ENCODE measurements at places on chromosomes 5 and 9. TPM values are rescaled to one million over a fixed set of nuclear protein-coding genes. Genes with fewer than 3 reads are reported as not detected.

The TNFSF8 gene
- total RNA-seq: not detected

The ARHGEF37 gene
- 1.9 TPM for total RNA-seq

The TEK gene
- total RNA-seq: 0.05 TPM

The CTNND2 gene
- total RNA-seq: not detected

The BTNL8 gene
- not detected for total RNA-seq

The SLCO6A1 gene
- total RNA-seq: not detected

The STRBP gene
- total RNA-seq: 13.4 TPM

The OLFM1 gene
- total RNA-seq: 8.5 TPM

The EPB41L4A gene
- 2.3 TPM for total RNA-seq

The MEF2C gene
- not detected for total RNA-seq

The RETREG1 gene
- 3.3 TPM for total RNA-seq

The WDR31 gene
- total RNA-seq: 1.1 TPM

The NKD2 gene
- 22.6 TPM for total RNA-seq

The TERT gene
- total RNA-seq: 2.6 TPM

The CYSRT1 gene
- 5.1 TPM for total RNA-seq

The IRX1 gene
- total RNA-seq: not detected

The CATSPER3 gene
- total RNA-seq: 0.41 TPM

The SLC6A19 gene
- total RNA-seq: 0.22 TPM

The TXNDC8 gene
- not detected for total RNA-seq

The ZNF618 gene
- total RNA-seq: 7.9 TPM

The SYK gene
- 0.03 TPM for total RNA-seq

The GALNT12 gene
- 2.9 TPM for total RNA-seq

The FBXL7 gene
- 1.5 TPM for total RNA-seq

The ACTBL2 gene
- total RNA-seq: 0.08 TPM

The KIAA0825 gene
- 0.29 TPM for total RNA-seq

The OTULINL gene
- 14.1 TPM for total RNA-seq

The CCDC171 gene
- 0.40 TPM for total RNA-seq

The FRRS1L gene
- total RNA-seq: 0.13 TPM

The NR5A1 gene
- total RNA-seq: 0.15 TPM

The FBXW11 gene
- 31.6 TPM for total RNA-seq

The SPATA31D4 gene
- total RNA-seq: not detected

The VLDLR gene
- 18.0 TPM for total RNA-seq

The VDAC1 gene
- total RNA-seq: 400 TPM

The PCDHAC2 gene
- 4.4 TPM for total RNA-seq

The NLN gene
- 63.1 TPM for total RNA-seq

The FRMPD1 gene
- total RNA-seq: 0.10 TPM

The SWI5 gene
- 42.1 TPM for total RNA-seq

All from A549 treated with Mapracorat at 1 μM for 4 hours (cell line).